H1 (cell line): ENCODE measurements at places on chromosomes 5 and 9. TPM values are rescaled to one million over a fixed set of nuclear protein-coding genes. Genes with fewer than 3 reads are reported as not detected.
A peak's percentile ranks its signal among the peaks of the same experiment; 100 is the strongest.

GRCh38 chr5:36756848-36757247 is 119.7 kb upstream of the NIPBL start:
- DNase-seq: no peak

- no peak for DNase-seq
These were observed at the start of gene FER for GRCh38 chr5:108747774-108748400. Gene FER (plus strand): TSS chr5:108747897. CDS start chr5:108798183, 50,286 bp downstream.

GRCh38 chr5:152547202-152547601 is 142.1 kb upstream of the NMUR2 start:
- DNase-seq: no peak

DNA sequence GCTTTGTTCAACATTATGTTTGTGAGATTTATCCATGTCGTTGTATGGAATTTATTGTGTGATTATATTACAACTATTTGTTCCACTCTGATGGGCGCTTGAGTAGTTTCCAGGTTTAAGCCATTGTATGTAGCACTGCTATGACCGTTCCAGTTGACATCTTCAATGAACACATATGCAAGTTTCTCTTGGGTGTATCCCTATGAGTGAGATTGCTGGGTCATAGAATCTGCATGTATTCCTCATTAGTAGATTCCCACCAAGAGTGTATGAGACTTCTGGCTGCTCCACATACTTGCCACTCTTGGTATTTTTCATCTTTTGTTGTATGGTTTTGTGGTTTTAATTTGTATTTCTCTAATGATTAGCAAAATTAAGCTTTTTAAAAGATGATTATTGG is 22.9 kb downstream of the NUP214 start:
- no peak for DNase-seq

DNA sequence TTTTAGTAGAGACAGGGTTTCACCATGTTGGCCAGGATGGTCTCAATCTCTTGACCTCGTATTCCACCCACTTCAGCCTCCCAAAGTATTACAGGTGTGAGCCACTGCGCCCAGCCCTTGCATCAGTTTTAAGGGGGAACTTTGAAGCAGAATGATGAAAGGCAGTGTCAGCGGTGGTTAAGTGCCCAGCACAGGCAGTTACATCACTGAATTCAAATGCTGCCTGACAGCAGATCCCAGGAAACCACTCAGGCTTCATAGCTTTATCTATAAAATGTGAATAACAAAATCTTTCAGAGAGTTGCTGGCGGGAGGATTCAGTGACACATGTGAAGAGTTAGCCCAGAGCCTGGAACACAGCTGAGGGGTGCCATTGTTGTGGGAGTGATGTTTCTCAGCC is 26.5 kb downstream of the FGF1 start:
- DNase-seq: no peak

DNA sequence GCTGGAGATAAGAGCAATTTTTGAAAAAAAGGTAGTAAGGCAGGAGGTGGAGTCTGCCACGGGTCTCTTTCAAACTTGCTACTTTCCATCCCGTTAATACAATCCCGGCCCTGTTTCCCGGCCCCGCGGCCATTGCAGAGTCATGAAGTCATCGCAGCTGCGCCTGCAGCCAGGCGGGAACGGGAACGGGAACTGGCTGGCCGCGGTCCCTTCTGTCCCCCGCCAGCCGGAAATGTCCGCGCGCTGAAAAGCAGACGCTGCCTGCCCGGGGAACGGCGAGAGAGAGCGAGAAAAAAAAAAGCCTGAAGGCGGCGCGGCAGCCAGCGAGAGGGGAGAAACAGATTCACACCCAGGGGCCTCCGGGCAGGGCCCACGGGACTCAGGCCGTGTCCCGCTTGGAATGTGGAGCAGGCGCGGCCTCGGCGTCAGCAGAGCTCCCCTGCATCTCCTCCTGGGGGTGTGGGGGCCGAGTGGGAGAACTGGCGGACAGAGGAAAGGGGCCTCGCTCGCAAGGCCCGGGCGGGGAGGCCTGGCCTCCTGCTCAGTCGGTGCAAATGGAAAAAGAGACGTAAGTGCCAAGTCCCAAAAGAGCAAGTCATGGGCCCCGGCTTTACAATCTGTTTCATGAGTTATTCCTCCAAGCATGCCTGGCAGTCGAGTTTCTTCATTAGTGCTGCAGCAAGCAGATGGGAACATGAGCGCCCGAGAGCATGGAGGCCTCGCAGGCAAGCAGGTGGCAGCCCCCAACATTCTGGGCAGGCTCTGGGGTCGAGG is 201.2 kb upstream of the GAS1 start:
- DNase-seq: peak; percentile 31

DNA sequence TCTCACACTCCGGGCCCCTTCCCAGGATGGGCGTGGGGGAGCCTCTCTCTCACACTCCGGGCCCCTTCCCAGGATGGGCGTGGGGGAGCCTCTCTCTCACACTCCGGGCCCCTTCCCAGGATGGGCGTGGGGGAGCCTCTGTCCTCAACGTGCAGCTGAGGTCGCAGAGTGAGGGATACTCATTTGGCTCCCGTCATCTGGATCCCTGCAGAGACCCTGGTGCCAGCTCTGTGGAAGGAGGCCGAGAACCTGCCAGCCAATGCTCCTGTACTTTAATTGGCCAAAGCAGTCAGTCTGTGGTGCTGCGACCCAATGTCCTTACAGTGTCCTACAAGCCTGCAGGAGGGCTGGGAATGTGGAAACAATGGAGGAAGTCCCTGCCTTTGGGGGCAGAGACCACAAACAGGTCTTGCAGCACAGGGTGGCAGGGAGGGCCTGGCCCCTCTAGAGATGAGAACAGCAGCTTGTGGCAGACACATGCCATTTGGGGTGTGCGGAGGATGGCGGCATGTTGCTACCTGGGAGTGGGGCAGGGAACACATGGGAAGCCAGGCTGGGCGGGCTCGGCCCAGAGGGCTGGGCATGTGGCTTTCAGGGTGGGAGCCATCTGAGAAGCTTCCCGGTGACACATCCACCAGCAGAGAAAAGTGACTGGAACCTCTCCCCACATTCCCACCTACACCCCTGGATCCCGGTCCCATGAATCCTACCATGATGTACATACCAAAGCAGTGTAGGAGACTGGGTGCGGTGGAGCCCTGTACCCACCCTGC is 13.6 kb upstream of the MRNIP start:
- DNase-seq: no peak

GRCh38 chr5:463952-464351 is 21.0 kb downstream of the EXOC3 start:
- no peak for DNase-seq

- DNase-seq: peak; percentile 93
These were observed 12.9 kb downstream of the RGS14 start for GRCh38 chr5:177370488-177371119.

GRCh38 chr9:15180124-15180523 is 126.9 kb downstream of the TTC39B start:
- no peak for DNase-seq

GRCh38 chr9:71326360-71326759 is 204.9 kb upstream of the TRPM3 start:
- DNase-seq: no peak

DNA sequence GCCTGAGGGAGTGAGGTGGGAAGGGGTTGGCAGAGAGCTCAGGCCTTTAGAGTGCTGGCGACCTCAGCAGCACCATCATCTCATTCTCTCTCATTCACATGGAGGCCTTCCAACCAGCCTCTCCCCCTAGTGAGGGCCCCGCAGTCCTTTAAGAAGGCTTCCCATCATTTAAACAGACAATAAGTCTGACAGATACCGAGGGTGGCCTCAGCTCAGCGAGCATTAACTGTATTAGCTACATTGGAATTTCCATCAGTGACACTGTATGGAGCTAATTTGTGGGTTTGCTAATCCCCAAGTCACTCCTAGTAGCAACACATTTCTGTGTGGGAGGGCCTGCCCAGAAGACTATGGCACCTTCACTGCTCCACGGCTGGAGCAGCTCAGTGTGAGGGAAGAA is 75.8 kb downstream of the INSYN2B start:
- DNase-seq: no peak

DNA sequence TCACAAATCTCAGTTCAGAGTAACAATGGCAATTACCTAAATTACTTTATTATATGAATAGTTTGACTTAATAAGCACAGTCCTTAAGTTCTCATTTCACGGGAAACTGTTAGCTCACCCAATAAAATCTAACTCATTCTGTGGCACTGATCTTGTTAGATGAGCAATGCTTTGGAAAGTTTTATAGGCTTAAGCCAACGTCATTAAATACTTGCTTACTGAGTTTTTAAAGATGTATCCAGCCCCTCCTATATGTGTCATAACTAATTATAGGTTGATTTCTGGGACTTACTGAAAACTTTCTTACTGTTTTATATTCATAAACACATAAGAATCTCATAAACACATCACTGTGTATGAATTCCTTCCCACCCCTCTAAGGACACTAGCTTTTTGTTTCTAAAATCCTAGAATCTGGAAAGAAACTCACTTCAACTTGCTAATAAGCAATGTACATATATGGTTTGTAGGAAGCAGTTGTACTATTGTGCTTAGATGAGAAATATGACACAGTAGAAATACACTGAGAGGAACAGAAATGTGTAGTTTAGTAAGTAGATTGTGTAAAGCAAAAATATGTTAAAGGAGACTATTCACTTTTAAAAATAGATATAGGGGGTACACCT is 14.1 kb upstream of the MARCOL start:
- no peak for DNase-seq

- no peak for DNase-seq
These were observed 760 bp downstream of the ALDH1B1 start for GRCh38 chr9:38393128-38393796.

GRCh38 chr9:110575169-110575568 is 4.4 kb downstream of the SVEP1 start:
- DNase-seq: no peak

CTSV gene
- 113 and 114 TPM in 2 replicates for total RNA-seq

TAS2R1 gene
- total RNA-seq: not detected in 2 replicates

PRR7 gene
- total RNA-seq: 8.0 and 8.6 TPM in 2 replicates

MOB3B gene
- total RNA-seq: 14.9 and 16.1 TPM in 2 replicates

IFNA21 gene
- not detected in 2 replicates for total RNA-seq

CYLC2 gene
- not detected in 2 replicates for total RNA-seq
